ENCODE measurements at places on chromosomes 4 and X. TPM values are rescaled to one million over a fixed set of nuclear protein-coding genes. Genes with fewer than 3 reads are reported as not detected.
A peak's percentile ranks its signal among the peaks of the same experiment; 100 is the strongest.

DNA sequence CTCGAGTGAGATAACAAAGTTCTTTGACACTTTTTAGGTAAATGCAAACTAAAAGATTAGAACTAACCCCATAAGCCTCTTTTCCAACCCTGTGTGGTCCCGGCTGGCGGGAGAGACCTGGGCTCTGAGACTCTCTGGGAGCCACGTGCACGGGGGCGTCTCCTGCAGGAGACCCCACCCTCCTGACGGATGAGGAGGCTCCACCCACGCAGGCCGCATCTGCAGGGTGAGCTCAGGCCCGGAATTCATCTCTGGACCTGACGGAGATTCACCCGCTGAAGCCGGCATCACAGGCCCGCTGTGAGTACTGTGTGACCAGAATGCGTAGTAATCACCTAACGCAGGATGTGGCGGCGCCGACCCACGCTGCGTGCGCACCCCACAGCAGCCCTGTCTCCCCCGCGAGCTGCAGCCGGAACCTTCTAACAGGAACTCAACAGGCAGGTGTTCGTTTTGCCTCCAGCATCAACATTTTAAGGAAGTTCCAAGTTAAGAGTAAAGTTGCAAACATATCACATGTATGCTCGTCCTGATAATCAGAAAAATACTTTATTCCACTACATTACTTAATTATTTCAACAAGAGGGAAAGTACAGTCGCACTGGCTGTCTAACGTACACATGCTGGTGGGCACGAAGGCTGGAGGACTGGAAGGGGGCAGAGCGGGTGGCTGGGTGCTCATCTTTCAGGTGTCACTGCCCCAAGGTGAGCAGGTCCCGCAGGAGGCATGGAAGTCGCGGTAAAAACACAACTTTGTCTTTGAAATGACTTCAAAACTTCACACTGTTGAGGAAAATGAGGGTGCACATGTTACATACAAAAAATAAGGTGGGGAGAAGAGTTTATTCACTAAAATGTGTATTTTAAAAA is 44.5 kb downstream of the FGFRL1 start:
- no peak for DNase-seq

GRCh38 chrX:38172596-38172995 is 48.1 kb downstream of the SRPX start:
- no peak for DNase-seq

GRCh38 chr4:75781305-75781704 is 56.9 kb downstream of the USO1 start:
- DNase-seq, result peak; percentile 28

DNA sequence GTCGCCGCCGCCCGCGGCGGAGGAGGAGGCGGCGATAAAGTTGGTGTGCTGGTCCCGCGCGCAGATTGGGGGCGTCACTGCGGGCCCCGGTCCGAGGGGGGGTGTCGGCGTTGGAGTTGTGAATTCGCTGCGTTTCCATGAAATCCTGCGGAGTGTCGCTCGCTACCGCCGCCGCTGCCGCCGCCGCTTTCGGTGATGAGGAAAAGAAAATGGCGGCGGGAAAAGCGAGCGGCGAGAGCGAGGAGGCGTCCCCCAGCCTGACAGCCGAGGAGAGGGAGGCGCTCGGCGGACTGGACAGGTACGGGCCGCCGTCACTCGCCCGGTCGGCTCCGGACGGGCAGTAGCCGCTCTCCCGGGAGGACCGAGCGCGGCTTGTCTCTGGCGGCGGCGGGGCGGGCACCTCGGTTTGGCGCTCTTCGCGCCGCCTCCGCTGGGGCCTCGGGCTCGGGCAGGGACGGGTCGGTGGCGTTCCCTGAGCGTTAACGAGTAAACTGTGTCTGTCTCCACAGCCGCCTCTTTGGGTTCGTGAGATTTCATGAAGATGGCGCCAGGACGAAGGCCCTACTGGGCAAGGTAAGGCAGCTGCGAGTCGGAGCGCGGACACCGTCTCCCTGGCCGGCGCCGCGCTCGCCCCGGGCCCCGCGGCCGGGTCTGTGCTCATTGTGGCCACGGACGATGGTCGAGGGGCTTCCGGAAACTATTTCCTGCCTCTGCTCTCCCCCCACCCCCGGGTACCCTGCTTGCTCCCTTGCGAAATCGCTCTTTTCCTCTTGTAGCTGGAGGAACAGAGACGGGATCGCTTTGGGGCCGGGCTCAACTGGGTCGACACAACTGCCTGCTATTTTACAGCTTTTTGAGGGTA is 658 bp downstream of the KDM6A start:
- no peak for DNase-seq

The HS6ST2 gene
- polyA plus RNA-seq, result 0.56 TPM

The SUPT20HL2 gene
- not detected for polyA plus RNA-seq

The ANAPC4 gene
- polyA plus RNA-seq, result 10.9 TPM

The GABRG1 gene
- polyA plus RNA-seq, result not detected

The ZFYVE28 gene
- 1.0 TPM for polyA plus RNA-seq

The OPHN1 gene
- polyA plus RNA-seq, result 0.89 TPM
